Dermis blood vessel endothelial cell (primary cell): ENCODE measurements at places on chromosomes 3 and 15. TPM values are rescaled to one million over a fixed set of nuclear protein-coding genes. Genes with fewer than 3 reads are reported as not detected.
A peak's percentile ranks its signal among the peaks of the same experiment; 100 is the strongest.

DNA sequence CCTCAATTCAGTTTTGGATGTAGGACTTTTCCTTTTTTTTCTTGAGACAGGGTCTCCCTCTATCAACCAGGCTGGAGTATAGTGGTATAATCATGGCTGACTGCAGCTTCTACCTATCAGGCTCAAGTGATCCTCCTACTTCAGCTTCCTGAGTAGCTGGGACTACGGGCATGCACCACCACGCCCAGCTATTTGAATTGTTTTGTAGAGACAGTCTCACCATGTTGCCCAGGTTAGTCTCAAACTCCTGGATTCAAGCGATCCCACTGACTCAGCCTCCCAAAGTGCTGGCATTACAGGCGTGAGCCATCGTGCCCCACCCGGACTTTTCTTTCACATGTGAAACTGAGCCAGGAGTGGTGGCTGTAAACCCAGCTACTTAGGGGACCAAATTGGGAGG is 3.5 kb downstream of the RNU5B-1 start:
- DNase-seq: no peak

GRCh38 chr3:104939196-104939595 is 427.5 kb upstream of the ALCAM start:
- DNase-seq: peak; percentile 28

DNA sequence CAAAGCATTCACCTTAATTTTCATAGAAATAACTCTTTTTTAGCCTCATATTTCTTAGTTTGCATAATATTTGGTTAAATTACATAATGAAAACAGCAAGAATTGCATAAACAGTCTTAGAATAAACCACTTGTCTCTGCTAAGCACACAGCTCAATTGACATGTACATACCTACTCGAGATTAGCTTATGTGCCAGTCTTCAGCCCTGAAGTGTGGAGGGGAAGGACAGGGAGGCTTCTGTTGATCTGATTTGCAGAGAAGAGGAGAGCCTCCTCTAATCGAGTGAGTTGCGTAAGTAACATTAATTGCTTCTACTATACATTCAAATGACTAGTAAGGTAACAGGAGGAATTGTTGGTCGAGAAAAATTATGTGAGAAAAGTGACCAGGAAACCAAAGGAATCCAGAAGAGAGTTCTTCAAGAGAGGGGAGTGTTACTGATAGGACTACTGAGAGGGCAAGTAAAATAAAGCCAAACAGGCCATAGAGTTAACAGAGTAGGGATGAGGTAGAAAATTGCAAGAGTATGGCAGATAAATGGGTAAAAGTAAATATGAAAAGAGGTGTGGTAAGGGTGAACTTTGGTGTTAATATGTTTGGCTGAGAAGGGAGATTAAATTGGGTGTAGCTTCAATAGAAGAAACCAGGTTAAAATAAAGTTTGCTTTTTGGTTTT is 7.1 kb upstream of the GOLIM4 start:
- DNase-seq: no peak

DNA sequence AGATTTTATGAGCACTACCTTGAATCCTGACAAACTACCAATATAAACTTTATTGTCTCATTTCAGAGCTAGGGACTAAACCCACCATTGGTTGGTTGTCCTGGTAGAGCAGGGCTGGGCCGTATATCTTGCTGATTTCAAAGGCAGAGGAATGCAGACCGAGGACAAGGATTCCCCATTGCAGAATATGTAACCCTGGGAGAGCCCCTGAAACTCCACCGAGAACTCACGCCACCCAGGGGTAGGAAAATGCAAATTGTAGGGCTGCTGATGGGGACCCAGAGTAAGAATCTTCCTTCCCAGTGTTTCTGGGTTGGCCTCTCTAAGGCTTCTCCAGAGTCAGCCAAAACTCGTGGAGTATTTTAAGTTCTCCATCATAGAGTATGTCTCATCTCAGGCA is 235.3 kb downstream of the ABHD5 start:
- DNase-seq: no peak

GRCh38 chr3:136682740-136683312 is 69.4 kb downstream of the STAG1 start:
- no peak for DNase-seq

- no peak for DNase-seq
Observed at GRCh38 chr3:66312039-66312438, 91.2 kb downstream of the SLC25A26 start.

DNA sequence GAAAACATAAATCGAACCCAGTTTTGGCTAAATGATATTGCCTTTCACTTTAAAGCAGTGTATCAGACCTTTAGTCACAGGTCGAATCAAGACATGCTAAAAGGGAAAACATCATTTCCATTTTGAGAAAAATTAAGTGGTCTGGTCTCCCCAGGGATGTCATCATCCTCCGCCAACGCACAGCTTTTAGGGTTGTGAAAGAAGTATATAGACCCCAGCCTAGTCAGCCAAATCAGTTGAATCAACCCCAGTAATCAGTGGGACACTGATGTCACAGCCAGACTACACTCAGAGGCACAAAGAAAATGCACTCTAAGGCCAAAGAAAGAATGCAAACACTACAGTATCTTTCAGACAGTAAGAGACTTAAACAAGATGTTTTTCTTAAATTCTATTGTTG is 187.4 kb downstream of the ZIC4 start:
- DNase-seq: no peak

DNA sequence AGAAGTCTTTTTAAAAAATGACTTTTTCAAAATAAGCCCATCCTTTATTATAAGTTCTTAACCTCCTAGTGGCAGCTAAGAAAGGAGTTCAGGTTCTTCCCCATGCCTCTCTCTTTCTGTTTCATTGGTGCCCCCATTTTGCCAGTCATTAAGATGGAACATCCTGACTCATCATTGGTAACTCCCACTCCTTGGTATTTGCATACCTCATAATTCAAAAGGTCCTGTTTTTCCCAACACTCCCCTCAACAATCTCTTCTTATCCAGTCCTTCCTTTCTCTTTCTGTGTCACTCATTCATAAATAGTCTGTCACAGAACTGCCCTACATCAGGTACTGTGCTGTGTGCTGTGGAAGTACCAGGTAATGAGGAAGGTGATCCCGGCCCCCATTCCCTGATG is 394.0 kb downstream of the FOXP1 start:
- no peak for DNase-seq

DNA sequence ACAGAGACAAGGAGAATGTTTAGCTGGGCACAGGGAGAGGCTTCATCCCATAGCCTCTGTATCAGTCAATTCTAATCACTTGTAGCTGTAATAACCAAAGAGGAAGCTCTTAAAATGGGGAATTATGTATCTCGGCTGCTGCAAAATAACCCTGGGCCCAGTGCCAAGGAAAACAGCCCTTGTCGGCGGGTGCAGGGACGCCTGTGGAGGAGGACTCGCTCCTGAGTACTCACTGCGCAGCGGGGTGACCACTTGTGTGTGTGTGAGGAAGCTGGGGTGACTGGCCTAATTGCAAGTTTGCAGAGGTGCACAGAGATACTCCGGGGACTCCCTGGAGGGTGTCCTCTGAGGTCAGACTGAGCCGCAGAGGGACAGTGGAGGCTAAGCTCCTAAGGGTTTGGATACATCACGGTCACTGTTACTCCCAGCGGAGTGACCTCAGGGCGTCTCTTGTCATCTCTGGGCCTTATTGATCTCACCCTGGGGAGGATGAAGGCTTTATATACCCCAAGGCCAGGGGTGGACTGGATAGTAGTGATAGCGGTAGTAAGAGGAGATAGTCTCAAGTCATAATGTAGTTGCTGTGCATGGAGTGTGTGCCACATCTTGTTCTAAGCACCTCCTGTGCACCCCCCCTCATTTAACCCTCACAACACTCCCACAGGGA is 37.2 kb downstream of the SLC6A6 start:
- DNase-seq: peak; percentile 86

GRCh38 chr3:11641316-11641682 is 2.4 kb downstream of the VGLL4 start:
- DNase-seq: no peak

DNA sequence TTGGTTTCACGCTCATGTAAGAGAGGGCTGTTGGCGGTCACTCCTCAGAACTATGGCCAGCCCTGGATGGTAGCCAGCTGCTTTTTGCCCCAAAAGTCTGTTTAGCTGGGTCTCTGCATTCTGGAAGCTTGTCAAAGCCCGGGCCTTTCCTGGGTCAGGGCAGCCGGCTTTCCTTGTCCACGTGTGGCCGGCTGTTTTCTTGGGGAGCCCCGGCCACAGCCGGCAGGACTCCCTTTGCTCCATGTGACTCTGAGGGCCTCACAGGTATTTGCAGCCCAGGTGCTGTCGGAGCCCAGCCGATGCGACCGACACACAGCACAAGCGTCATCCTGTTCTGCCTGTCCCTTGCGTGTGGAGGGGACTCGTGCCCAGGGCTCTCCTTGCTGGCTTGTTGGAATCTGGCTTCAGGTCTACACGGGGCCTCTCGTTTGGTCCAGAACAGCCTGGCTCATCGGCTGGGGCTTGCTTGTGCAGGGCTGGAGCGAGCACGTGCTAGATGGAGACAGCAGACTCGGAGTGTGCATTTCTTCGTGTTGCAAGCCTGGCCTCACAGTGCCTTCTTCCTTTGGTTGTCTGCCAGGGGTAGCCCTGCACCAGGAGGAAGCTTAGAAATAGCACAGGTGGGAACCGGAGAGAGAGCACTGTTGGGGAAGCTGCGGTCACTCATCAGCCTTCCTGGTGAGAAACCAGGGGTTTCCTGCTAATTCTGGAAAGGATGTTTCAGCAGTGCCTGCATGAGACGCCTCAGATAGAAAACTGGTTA is 51.5 kb downstream of the PGPEP1L start:
- DNase-seq: peak; percentile 83

- no peak for DNase-seq
Observed at GRCh38 chr15:42060477-42060763, 33.9 kb downstream of the PLA2G4D start.

DNA sequence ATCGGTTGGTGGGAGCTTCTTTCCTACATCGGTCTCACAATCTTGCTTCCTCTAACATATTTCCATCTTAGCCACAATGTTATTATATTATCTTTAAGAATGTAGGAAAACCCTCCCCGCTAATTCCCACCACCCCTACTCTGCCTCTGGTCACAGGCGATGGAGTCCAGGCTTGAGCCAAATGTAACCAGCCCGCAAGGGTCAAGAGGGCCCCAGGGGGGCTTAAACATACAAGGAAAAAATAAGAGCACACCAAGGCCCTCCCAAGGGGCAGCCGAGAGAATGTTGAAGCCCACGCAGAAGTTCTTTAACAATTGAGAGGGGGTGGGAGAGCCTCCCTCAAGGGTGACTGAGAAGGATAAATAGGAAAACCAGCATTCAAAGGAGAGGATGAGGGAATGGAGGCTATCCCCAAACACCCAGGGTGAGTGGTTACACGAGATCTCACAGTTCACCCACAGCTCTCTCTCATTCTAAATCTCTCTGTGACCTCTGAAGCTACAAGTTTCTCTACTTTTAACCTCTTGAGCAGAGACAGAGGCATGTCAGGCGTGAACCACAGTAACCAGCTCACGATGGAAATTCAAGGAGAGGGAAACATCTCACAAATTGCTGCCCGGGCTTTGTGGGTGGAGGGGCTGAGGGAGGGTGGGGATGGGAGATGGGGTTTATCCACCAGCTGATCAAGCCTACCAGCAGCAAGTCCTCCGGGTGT is 31.4 kb upstream of the UACA start:
- DNase-seq: no peak

- DNase-seq: peak; percentile 94
Observed at GRCh38 chr3:44648564-44649229, at the start of gene ZNF35. ZNF35 (plus strand) TSS chr3:44648732; CDS start chr3:44651068, 2,336 bp downstream.

- DNase-seq: no peak
Observed at GRCh38 chr15:40454904-40455391, 14.2 kb downstream of the BAHD1 start.

GRCh38 chr3:178205740-178206139 is 330.5 kb upstream of the KCNMB2 start:
- no peak for DNase-seq

- DNase-seq: no peak
Observed at GRCh38 chr3:25781758-25782594, 1.3 kb downstream of the NGLY1 start.

GRCh38 chr3:72077473-72078259 is 292.7 kb upstream of the PROK2 start:
- DNase-seq: no peak

GRCh38 chr3:142839831-142840230 is 49.1 kb downstream of the PCOLCE2 start:
- DNase-seq: no peak

- DNase-seq: no peak
Observed at GRCh38 chr15:61420546-61420945, 191.4 kb upstream of the RORA start.

DNA sequence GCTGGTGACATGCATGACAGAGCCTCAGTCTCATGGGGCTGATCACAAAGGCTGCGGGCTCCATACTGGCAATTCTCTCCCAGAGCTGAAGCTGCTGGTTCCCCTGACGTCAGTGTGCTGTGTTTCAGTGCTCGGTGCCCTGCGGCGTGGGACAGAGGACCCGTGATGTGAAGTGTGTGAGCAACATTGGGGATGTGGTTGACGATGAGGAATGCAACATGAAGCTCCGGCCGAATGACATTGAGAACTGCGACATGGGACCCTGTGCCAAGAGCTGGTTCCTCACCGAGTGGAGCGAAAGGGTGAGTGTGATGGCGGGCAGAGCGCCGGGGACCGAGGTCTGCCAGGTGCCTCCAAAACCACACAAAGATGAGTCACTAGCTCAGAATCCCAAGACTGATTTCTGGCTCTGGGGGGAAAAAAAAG is 62.0 kb upstream of the NR2E3 start:
- DNase-seq: no peak

GRCh38 chr3:52277972-52278509 is 408 bp downstream of the WDR82 start:
- peak; percentile 61 for DNase-seq

GRCh38 chr3:100407977-100408532 is 6.7 kb downstream of the LNP1 start:
- DNase-seq: no peak

DNA sequence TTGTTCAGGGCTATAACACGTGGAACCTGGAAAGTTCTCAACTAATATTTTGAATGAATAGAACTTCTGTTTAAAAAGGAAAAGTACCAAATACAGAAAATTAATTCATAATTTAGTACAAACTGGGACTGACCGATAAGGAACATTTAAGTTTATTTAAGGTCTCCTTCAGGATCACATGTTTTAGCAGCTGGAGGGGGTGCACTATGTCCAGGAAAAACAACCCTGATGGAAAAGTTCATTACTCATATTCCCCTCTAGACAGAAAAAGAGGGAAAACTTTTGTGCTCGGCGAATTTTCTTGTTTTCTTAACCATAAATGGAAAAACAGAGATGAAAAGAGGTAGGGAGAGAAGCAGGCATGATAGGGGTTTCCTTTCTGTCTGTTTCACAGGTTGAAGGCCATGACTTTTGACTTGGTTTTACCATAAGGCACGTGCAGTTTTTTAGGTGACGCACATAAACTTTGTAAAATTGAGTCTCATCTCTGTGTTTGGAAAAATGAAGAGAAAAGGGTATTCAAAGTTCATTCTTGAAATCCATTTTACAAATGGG is 26.5 kb downstream of the FRMD4B start:
- DNase-seq: no peak

Gene IL20RB
- total RNA-seq: 0.60 and 1.7 TPM in 2 replicates

Gene TTBK2
- 14.3 and 14.5 TPM in 2 replicates for total RNA-seq

Gene SCN11A
- total RNA-seq: under 0.01 TPM in 1 of 2 replicates, not detected in the other

Gene FBXO40
- not detected in 2 replicates for total RNA-seq

Gene FBLN2
- 9.4 and 16.5 TPM in 2 replicates for total RNA-seq

Gene ALDH1L1
- total RNA-seq: not detected in 2 replicates

Gene SMCO1
- total RNA-seq: not detected in 2 replicates
